ENCODE measurements at places on chromosomes 7 and 10.

DNA sequence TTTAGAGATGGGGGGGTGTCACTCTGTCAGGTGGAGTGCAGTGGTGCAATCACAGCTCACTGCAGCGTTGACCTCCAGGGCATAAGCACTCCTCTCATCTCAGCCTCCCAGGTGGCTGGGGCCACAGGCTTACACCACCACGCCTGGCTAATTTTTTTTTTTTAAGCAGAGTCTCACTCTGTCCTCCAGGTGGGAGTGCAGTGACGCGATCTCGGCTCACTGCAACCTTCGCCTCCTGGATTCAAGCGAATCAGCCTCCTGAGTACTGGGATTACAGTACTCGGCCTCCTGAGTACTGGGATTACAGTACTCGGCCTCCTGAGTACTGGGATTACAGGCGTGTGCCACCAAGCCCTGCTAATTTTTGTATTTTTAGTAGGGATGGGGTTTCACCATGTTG, 23.6 kb upstream of the PPIA start:
- DNase-seq = no peak

DNA sequence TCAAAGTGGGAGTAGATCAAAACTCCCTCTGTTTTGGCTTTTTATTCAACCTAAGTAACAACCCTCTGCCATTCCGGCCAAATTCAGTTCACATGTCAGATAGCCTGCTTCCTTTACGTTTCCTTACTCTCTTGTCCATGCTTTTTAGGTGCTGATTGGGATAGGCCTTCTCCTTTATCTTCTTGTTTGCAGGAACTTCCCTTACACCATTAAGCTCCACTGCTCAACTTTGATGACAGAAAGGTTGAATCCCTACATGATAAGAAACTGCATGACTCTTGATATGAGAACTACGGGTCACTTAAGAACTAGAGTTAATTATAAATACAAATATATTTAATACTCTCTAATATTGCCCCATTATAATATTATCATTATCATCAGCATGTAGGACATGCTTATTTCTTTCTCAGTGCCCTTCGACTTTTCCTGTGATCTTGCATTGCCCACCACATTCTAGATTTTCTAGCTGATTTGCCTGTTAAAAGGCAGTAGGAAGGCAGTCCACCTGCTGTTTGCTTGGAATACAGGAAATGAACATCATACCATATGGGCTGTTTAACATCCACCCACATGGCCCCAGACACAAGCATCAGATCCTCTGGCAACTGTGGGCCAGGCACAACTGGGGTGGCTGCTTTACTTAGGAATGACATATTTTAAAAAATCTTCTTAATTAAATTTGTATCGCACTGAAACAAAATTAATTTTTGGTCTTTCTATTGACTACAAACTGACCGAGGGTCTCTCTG, 59.7 kb upstream of the CCDC6 start:
- DNase-seq = no peak

- DNase-seq = no peak
Observed at GRCh38 chr7:132001146-132001545, 444.7 kb upstream of the PODXL start.

DNA sequence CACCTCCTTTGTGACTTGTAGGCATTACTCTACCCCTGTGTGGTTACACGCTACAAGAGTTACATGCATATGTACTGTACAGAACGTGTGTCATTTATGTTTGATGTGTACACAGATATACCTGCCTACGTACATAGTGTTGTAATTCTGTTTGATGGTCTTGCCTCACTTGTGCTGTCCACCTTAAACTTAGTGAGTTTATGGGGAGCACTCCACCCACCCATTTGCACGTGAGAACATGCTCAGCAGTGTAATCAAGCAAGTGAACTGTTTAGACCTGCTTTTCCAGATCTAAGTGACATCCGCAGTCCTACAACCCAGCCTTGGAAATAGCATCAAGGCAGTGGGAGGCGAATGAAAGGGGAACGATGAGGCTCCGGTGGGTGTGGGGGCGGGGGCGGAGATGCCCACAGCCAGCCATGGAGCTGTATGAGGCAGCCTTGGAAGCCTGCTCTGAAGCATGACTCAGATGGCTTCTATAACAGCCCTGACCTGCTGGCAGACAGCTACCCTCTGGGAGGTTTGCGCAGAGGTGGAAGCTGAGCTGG, 52.1 kb downstream of the SUFU start:
- DNase-seq = peak; percentile 55

GRCh38 chr7:91880016-91880412, 488 bp downstream of the MTERF1 start:
- no peak for DNase-seq

All from fibroblast of skin of abdomen (primary cell).